Stimulated activated CD4-positive, alpha-beta T cell treated with anti-CD3 and anti-CD28 coated beads, Interleukin-15, amount 100 ng/mL, for 1 hour (primary cell): ENCODE measurements at places on chromosomes 2 and 18.
A peak's percentile ranks its signal among the peaks of the same experiment; 100 is the strongest.

DNA sequence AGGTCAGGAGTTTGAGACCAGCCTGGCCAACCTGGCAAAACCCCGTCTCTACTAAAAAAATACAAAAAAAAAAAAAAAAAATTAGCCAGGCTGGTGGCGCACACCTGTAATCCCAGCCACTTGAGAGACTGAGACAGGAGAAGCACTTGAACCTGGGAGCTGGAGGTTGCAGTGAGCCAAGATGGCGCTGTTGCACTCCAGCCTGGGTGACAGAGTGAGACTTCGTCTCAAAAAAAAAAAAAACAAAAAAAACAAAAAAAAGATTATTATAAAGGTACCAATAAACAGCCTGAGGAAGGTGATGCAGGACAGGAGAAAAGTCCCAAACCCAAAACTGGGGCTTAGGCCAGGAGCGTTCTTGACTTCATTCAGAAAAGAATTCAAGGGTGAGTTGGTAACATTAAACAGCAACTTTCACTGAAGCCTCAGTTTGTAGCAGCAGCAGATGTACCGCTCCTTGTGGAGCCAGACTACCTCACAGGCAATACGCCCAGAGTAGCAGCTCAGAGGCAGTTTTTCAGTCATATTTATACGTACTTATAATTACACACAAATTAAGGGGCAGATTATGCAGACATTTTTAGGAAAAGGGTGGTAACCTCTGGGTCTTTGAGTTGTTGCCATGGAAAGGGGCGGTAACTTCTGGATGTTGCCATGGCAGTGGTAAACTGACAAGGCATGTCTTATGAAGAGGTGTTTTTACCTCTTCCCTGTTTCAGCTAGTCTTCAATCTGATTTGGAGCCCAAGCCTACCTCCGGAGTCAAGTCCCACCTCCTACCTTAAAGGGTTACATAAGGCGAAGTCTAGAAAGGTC is 1596.6 kb upstream of the CELF4 start:
- DNase-seq = no peak

DNA sequence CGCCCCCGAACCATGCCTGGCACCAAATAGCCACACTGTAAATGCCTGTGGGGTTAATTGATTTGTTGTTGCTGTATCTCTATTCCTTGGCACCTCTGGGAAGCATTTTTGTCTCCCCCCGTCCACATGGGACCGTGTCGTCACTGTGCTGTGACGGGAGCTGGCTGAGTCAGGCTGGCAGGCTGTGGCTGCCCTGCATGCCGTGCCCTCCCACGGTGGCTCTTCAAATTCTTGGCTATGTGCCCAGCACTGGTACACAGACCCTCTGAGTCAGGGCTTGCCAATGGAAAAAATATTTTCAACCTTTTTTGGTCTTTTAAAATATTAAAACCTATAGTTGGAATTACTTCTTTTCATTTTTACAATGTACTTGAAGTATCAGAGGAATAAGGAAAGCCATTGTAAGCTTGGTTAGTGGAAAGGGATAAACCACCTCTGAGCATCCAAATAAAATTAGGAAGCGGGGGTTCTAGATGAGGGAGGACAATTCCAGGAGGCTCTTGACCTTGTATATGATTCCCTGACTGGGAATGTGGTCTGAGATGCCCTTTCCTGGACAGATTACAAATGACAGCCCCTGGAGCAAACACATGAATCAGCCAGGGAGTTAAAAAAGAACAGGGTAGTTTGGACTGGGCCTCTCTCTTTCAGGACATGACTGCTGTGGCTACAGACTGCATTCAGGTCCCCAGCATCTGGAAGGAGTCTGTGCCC is 59.4 kb downstream of the DGKD start:
- peak; percentile 36 for DNase-seq

DNA sequence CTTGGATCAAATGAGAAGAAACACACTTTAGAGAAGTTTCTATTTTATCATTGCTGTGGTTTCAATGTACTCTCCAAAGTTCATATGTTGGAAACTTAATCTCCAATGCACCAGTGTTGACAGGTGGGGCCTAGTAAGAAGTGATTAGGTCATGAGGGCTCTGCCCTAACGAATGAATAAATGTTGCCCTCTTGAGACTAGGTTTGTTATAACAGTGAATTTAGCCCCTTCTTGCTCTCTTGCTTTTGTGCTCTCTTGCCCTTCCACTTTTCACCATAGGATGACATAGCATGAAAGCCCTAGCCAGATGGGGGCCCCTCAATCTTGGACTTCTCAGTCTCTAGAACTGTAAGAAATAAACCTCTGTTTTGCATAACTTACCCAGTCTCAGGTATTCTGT is 664.8 kb downstream of the DCC start:
- no peak for DNase-seq

- DNase-seq = no peak
Observed at GRCh38 chr2:74440378-74441169, 1.2 kb downstream of the RTKN start.

DNA sequence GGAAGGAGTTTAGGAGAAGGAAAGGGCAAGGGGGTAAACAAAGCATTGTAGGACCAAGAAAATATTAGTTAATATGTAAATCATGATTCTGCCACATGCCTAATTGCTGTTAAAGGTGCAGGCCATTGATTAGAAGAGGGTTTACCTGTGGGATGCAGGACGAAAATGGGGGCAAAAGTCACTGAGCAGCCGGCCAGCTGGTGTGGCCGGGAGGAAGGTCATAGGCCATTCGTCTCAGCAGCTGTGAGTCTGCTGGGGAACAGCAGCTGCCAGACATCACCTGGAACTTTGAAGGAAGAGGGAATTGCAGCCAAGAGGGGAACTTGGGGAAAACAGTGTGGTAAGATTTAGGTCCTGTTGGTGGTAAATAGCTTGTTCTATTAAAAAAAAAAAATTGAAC is 184.4 kb downstream of the DYSF start:
- no peak for DNase-seq

- no peak for DNase-seq
Observed at GRCh38 chr2:233430081-233430480, 75.8 kb downstream of the DGKD start.

- no peak for DNase-seq
Observed at GRCh38 chr2:96151595-96152303, 6.5 kb upstream of the DUSP2 start.

DNA sequence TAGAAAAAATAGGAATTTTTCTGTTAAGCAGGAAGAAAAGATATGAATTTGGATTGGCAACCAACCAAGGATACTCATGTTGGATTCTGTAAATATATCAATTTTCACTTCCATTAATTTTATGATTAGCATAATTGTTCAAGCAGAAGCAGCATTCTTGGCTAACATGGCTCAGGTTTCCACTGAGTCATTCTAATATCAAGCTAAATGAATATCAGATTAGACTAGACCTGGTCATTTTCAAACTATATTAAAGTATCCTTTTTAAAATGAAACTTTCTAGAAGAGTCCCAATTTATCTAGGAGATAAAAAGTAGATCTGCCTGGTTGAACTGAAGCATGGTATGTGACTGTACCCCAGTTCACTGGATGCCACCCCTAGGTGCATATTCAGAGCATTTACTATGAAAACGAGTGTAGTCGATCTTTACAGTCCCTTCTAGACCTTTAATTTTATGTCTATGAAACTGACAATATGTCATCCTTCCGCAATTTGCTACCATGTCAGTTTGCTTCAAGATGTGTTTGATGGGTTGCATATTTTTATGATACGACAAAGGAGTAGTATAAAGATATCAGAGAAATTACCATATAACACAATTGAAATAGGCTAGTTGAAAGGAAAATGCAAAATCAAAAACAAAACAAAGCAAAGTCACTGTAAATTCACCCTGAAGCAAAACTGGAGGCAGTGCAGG is 704.9 kb downstream of the ERBB4 start:
- DNase-seq = no peak

- no peak for DNase-seq
Observed at GRCh38 chr18:7158216-7158615, 40.6 kb upstream of the LAMA1 start.

DNA sequence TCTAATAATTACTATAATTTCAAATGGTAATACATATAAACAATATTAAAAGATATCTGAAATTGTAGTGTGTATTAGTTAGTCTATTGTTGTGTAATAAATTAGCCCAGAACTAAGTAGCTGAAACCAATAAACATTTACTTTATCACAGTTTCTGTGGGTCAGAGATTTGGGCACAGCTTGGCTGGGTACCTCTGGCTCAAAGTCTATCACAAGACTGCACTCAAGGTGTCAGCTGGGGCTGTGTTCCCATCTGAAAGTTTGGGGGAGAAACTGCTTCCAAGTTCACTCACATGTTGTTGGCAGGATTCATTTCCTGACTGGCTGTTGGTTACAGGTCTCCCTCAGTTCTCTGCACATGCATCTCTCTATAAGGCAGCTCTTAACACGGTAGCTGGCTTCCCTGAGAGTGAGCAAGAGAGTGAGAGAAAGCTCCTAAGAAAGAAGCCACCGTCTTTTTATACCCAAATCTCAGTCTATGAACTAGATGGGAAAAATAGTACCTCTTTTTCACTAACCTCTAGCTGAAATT is 25.6 kb upstream of the WIPF1 start:
- no peak for DNase-seq

DNA sequence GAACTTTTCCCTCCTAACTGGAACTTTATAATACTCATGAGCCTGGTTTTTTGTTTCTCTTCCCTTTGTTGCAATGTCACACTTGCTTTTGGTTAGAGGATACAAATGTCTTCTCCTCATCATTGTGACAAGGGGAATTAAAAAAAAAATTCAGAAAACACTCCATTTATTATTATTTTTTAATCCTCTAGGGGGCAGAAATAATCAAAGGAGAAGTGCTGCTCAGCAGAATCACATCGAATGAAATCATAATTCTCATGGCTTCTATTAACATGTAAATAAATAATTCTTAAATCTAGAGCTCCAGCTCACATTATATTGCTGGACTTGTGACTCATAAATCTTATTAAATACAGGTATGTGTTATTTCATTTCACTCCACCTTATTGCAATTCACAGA is 273.8 kb downstream of the TRIB2 start:
- DNase-seq = no peak

DNA sequence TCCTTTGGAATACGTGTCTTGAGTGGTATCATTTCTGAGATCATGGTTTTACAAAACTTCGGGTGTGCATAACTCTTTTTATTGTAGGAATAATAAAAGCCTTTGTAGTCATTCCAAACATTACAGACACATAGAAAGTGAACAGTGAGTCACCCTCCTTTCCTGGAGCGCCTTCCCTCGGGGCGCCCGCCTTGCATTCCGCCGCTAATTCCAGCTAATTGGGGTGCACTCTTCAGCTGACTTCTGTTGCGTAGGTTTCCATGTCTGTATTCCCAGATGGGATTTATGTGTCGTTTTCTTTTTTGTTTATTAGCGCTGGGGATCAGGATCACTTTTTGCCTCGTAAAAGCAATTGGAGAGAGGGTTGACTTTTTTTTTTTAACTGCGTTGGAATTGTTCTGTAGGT is 18.7 kb downstream of the SH3BP4 start:
- DNase-seq = no peak
